ENCODE measurements at places on chromosomes 6 and 20.

GRCh38 chr20:31565699-31566318 lies 39.3 kb upstream of the ID1 start:
- no peak for DNase-seq

DNA sequence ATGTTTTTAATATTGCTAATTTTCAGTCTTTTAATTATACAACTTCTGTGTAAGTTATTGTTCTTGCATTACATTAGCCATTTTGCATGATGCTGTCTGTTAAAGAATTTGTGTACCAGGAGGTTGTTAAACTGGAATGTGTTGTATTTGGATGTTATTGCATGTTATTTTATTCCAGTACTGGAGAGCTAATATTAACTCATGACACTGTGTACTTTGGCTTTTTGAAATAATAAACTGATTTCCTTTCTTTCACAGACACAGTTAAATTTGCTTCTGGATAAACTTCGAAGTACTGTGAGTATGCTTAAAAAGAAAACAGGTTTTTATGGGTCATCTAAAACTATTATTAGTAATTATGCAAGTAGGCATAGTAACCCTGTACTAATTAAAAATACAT lies 121.3 kb downstream of the MYO6 start:
- no peak for DNase-seq

DNA sequence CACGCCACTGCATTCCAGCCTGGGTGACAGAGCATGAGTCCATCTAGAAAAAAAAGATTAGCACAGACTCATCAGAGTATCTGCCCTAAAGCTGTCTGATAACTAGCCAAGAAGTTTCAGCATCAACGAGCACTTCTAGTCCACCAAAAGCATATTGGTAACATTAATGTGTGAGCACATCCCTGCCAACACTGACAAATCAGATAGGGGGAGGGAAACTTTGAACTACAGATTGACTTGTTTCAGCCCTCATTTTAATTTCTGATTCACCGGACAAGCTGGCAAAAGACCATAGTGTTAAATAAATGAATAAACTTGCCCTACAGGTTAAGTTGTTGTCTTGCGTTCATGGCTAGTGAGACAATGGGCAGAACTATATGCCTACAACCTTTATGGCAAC lies 7.7 kb upstream of the SEC63 start:
- DNase-seq = peak; percentile 90

DNA sequence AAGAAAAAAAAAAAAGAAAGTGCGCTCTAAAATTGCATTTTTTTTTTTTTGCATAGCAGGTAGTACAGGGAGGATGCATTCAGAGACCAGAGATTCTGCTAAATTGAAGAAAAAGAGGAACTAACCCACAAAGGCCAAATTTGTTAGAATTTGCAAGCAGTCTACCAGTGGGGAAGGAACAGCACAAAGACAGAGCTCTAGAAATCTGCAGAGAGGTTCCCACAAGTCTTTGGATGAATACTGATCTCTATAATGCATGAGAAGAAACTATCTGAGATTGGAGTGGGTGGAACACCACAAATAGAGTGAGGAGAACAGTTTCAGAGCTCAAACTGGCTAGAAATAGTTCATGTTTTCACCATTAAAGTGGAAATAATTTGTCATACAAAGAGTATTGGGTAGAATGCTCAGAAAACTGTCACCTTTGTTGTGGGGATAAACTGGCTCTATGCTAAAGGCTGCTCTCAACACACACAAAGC lies 79.6 kb upstream of the AHI1 start:
- DNase-seq = no peak

DNA sequence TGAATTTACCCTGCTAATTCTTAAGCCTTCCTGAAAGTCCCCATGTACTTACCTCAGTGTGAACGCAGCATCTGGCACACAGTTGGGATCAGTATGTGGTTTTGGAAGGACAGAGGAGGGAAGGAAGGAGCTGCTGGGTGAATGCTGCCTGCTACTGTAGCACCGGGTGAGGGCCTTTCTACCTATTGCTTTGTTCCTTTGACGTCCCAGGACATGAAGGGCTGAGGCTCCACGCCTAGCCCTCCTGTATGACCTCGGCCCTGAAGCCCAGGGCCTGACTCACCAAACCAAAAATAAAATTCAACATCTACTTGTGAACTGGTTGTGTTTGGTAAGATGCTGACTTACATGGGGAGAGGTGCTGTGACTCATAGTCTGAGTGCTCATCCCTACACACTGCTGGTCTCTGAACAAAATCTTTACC lies 51.1 kb downstream of the ARID1B start:
- peak; percentile 87 for DNase-seq

- DNase-seq = peak; percentile 60
Observed at GRCh38 chr6:43014434-43014909, 423 bp downstream of the KLHDC3 start.
